ENCODE measurements at places on chromosomes 5 and 9. TPM values are rescaled to one million over a fixed set of nuclear protein-coding genes. Genes with fewer than 3 reads are reported as not detected.
A peak's percentile ranks its signal among the peaks of the same experiment; 100 is the strongest.

DNA sequence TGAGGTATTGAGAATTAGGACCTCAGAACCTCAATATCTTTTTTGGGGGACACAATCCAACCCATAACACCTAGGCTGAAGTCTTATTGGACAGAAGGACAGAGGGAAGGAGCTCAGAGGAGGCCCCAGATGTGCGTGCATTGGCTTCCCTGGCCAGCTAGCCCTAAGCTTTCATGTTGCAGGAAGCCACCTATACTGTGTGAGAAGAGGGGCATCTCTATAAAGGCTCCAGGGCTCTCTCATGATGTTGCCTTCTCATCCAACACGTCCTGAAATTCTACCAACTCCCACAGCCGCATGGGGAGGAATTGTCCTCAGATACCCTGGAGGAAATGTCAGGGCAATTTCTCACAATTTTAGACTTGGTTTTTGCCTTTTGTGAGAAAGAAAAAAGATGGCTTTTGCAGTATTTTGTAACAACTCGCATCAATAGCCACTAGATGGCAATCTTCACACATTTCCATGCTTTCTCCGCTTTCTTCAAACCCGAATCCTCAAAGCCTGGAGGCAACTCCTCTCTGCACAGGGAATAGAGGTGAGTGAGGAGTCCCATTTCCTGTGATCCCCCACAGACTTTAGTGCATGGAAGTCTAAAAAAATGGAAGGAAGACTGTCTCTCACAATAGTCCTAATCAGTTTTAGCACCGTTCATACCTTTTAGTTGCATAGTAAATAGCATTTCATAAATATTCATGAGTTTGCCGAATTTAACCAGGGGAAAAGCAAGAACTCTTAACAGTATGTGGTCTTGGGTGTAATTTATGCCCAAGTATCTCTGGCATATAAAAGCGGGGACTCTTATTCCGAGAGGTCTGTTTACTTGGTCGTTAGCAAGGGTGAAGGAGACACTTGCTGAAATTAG, 7.4 kb upstream of the PPP3R2 start:
- no peaks in the 10 kb centered on the region for H3K36me3 ChIP-seq
- H3K27me3 ChIP-seq, result no peaks in the 10 kb centered on the region
- no peak overlapping the region for H3K27ac ChIP-seq
- no peaks in the 10 kb centered on the region for H3K4me1 ChIP-seq

- H3K36me3 ChIP-seq, result no peaks in the 10 kb centered on the region
- H3K4me3 ChIP-seq, result no peak overlapping the region
- no peak overlapping the region for H3K27ac ChIP-seq
- H3K27me3 ChIP-seq, result no peaks in the 10 kb centered on the region
These were observed 60.2 kb upstream of the PIP5K1B start for GRCh38 chr9:68644831-68645230.

DNA sequence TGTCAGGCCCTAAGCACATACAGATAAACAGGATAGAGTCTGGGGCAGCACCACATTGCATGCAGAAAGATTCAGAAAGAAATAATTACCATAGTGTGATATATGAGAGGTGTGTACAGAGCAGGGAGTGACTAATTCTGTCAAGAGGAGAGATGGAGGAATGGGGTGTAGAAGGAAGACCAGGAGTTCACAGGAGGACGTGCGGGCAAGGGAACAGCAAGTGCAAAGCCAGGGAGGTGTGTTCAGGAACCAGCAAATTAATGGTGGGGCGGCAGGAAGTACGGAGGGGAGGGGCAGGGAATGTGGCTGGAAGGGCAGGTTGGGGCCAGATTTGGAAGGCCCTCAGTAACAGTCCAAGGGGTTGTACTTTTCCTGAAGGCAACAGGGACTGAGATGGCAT, 17.4 kb downstream of the EGR1 start:
- H3K36me3 ChIP-seq, result no peaks in the 10 kb centered on the region
- H3K4me3 ChIP-seq, result no peak overlapping the region
- H3K27me3 ChIP-seq, result no peaks in the 10 kb centered on the region
- no peak overlapping the region for H3K27ac ChIP-seq
- no peak for DNase-seq

The GFI1B gene
- not detected for total RNA-seq

DNA sequence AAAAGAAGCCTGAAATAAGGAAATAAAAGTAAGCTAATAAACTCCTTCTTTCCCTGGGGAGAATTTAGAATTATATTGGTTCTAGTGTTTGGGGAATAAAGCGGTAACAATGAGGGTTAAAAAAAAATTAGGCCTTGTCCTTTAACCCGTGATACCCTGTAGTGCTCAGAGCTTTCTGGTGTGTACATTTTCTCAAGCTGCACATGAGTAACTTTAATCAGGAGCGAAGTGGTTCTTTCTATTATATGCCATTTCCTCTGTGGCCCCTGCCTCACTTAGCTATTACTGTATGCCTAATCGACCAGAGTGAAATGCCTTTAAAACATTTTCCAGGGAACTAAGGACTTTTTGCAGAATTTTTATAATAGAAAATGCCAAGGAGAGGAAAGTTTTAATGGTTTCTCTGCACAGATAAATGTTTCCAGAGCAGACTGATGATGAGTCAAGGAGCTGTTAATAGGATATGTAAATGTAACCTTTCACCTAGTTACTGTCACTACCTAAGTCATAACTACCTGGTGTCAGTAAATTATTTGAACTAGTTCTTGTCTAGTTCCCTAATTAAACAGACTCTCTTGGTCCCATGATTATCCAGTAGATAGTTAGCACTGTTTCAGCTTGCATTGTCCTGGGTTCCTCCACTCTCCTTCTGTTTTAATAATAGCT, 7.6 kb downstream of the PAM start:
- peaks cover 61% of the 10 kb centered on the region for H3K4me1 ChIP-seq
- no peaks in the 10 kb centered on the region for H3K36me3 ChIP-seq
- peak overlapping the region; percentile 88 for H3K27ac ChIP-seq
- no peaks in the 10 kb centered on the region for H3K27me3 ChIP-seq

DNA sequence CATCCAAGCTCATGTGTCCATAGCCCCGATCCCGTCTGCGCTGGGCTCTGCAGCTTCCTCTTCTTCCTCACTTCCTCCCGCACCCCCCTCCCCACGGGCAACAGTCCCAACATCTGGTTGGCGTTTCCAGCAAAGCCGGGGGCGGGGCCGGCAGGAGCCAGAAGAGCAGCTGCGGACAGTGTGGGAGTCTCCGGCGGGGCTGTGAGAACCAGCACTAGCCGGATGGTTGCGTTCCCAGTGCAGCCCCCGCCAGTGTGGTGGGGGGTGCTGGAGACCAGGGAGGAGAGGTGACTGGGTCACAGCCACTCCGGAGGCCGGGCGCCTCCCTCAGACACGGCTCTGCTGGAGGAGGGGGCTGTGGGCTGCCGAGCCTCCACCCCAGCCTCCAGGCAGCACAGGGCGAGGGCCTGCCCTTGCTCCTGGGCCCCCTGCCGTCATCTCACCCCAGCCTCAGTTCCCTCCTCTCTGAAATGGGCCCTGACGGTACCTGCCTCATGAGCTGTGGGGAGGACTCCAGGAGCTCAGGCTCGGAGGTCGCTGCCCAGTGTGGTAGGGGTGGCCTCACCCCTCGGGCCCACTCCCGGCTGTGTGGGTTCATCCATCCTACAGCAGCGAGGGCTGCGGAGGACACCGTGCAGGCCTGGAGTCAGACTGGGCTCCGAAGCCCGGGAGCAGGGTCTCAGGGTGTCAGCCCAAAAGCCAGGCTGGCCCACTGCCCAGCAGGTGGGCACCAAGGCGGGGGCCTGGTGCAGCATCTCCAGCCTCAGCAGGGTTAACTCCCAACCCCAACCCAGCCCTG, 41.5 kb upstream of the NOTCH1 start:
- no peaks in the 10 kb centered on the region for H3K4me1 ChIP-seq
- no peaks in the 10 kb centered on the region for H3K36me3 ChIP-seq
- H3K27ac ChIP-seq, result peak overlapping the region; percentile 33
- DNase-seq, result peak; percentile 42
- no peak overlapping the region for H3K4me3 ChIP-seq

The HTR4 gene
- total RNA-seq, result not detected

GRCh38 chr5:133687212-133688061, 75.1 kb upstream of the FSTL4 start:
- no peaks in the 10 kb centered on the region for H3K4me1 ChIP-seq
- H3K4me3 ChIP-seq, result no peak overlapping the region
- H3K27me3 ChIP-seq, result peaks cover 4% of the 10 kb centered on the region
- no peak overlapping the region for H3K27ac ChIP-seq
- no peaks in the 10 kb centered on the region for H3K36me3 ChIP-seq
- DNase-seq, result no peak
